RCC 7860 (cell line): ENCODE measurements at places on chromosomes 5 and 9.

DNA sequence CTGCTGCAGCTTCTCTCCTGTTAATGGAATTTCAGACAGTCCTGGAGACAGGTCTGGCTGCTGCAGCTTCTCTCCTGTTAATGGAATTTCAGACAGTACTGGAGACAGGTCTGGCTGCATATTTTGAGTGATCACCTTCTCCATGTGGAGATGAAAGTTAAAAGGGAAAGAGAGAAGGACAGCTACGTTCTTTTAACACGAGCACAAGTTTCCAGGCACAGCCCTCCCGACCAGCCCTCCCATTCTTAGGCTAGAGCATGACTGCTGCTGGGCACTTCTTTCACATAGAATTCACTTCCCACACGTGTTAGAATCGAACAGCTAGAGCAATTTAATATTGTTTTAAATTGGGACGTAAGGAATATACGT is 133.3 kb upstream of the DMRT1 start:
- peak; percentile 4 for DNase-seq

GRCh38 chr9:126883636-126884035 is 23.2 kb downstream of the ZBTB34 start:
- DNase-seq: no peak

- no peak for DNase-seq
Measured at GRCh38 chr9:34928921-34929320, 29.2 kb upstream of the PHF24 start.

DNA sequence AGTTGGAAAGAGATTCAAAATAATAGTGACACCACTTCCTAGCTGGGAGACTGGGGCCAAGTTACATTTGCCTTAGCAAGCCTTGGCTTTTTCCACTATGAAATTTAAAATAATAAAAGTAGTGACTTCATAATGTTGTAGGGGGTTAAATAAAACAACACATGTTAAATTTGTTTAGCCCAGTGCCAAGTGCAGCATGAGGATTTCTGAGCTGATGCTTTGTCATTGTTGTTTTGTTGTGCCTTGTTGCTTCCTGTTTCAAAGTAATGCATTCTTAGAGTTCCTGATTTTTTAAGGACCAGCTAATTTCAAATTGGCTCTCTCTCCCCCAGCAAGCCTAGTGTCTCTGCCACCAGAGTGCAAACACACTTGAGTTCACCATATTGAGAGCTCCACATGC is 270.7 kb upstream of the PAPPA start:
- DNase-seq: no peak

GRCh38 chr5:141889282-141889871 is 11.2 kb upstream of the PCDH1 start:
- no peak for DNase-seq

DNA sequence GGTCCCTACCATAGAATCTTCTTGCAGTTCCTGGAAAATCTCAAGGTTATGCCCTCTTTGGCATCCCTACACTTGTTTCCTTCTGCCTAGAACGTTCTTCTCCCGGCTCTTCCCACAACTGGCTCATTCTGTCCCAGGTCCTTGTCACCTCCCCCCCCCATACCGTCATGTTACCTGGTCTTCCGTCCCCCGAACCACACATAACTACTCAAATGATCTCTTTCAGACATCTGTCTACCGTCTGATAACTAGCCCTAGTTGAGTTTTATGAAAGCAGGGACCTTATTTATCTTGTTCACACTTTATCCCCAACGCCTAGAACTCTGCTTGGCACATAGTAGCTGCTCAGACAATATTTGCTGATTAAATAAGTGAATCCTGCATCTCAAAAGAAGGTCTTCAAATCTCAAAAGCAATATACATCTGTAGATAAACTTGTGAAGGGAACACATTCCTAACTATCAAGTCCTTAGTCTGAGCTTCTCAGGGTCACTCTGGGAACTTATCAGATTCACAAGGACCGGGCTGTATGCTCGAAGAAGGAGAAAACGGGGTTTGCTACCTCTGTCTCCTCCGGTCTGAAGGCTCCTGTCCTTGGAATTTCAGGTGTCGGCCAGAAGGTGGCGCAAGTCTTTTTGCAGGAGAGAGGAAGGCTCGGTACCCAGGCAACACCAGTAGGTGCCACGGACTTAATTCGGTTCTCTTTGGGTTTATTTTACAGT is 30.0 kb downstream of the LCP2 start:
- peak; percentile 47 for DNase-seq

DNA sequence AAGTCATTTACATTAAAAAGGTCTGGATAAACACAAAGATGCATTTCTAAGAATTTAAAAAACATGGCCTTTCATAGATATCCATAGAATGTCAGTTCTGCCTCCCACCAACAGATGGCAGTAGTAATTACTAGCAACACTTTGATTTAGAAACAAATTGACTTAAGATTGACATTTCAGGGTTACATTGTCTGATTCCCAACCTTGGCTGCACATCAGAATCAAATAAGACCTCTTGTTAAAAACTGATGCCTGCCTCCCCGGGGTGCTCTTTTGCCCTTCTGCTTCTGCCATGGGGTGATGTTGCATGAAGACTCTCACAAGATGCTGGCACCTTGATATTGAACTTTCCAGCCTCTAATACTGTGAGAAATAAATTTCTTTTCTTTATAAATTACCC is 146.2 kb upstream of the GPR151 start:
- DNase-seq: peak; percentile 45

DNA sequence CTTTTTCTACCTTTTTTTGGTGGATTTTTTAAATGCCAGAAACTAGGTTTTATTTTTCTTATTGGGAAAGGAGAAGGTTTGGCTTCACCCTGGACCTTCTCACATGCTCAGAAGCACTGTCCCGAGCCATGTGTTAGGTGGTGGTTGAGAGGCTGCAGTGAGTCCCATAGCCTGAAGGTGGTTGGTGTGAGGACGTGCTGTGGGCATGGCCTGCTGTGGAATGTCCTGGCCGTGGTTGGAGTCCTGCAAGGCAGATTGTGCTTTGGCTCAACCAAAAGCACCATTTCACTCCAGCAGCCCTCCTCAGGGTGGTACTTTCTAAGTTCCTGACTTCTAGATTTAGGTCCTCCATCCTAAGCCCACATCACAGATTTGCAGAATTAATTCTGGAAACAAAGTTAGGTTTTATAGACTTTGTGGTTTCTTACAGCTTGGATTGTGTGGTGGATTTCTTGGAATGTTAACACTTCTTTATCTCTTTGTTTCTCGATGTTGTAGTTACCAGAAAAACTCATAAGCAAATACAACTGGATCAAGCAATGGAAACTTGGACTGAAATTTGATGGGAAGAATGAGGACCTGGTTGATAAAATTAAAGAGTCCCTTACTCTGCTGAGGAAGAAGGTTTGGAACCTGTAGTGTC is 22.6 kb downstream of the OTULIN start:
- DNase-seq: no peak

DNA sequence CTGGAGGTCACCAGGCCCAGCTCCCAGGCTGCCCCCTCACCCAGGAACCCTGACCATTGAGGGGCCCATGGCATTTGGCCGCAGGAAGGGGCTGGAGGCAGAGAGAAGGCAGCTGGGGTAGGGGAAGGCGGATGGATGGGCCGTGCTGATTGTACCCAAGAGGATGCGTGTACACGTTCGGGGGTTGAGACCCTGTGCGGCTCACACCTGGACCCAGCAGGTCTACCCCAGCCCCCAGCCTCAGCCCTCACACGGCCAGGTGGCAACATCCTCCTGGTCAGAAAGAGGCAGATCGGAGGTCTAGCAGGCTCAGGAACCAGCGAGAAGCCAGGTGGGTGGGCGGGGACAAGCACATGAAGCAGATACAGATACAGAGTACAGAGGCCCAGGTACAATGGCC is 33.7 kb downstream of the NACC2 start:
- no peak for DNase-seq

DNA sequence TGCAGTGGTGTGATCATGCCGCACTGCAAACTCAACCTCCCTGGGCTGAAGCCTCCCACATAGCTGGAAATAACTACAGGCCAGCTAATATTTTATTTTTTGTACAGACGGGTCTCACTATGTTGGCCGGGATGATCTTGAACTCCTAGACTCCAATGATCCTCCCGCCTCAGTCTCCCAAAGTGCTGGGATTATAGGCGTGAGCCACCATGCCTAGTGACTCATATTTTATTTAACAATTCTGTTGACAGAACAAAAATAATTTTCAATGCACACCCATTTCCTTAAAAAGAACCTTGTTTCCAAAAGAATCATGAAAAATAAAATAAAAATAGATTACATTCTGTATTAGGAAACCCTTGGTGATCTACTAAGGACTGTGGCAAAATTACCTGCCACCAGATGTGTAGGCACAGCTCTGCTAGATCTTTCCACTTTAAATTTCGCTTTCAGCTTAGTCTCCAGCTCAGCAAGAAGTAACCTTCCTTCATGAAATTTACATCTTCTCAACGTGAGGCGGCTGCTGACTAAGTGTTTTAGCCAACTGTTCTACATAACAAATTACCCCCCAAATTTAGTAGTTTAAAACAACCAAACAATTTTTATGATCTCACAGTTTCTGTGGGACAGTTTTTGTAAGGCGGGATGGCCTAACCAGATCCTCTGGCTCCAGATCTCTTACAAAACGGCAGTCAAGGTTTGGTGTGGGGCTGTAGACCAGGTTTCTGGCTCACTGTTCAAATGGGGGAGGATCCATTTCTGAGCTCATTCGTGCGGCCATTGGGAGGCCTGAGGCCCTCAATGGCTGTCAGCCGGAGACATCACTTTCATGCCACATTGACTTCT is 32.6 kb upstream of the GOLPH3 start:
- DNase-seq: no peak

- DNase-seq: peak; percentile 52
Measured at GRCh38 chr9:8860925-8861324, 1061.3 kb upstream of the DMAC1 start.

DNA sequence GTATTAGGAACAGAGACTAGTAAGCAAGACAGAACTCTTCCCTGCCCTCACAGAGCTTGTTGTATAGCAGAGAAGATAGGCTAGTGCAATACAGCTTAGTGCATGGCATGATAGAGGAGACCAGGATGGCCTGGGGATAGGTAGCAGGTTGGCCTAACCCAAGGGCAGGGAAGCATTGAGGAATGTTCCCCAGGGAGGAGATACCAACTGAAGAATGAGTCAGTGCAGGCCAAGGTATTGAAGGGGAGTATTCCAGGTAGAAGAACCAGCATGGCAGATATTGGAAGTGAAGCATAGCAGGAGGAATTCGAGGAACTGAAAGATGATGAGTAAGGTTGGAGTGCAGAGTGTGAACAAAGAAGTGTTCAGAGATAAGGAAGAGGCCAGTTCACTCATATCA is 138.6 kb upstream of the DHFR start:
- no peak for DNase-seq
